ENCODE measurements at places on chromosomes 7 and 10.

DNA sequence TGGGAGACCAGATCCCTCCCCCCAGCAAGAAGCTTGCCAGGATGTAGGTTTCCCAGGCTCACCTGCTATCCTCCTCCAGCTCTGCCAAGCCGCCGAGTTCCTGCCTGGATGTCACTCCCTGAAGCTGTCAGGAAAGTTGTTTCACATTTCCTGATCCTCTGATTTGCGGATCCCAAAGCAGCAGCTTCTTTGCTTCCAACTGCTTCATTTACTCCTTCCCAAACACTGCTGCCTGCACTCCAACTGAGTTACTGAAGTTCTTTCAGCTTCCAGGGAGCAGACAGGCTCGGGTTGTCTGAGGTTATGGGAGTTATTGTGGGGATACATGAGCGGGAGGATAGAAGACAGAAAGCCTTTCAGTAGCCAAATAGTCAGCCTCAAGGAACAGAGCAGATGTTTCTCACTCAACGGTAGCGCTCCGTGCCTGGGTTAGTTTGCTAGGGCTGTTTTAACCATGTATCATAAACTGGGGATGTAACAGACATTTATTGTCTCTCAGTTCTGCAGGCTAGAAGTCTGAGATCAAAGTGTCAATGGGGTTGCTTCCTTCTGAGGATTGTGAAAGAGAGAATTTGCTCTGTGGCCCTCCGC lies 516.0 kb downstream of the REEP3 start:
- H3K4me3 ChIP-seq: no peak overlapping the region
- H3K27ac ChIP-seq: no peak overlapping the region
- no peaks in the 10 kb centered on the region for H3K36me3 ChIP-seq
- no peak for DNase-seq
- H3K27me3 ChIP-seq: no peaks in the 10 kb centered on the region

- no peaks in the 10 kb centered on the region for H3K27me3 ChIP-seq
- no peak overlapping the region for H3K4me3 ChIP-seq
- H3K27ac ChIP-seq: peak overlapping the region; percentile 41
- no peak for DNase-seq
- peaks cover 2% of the 10 kb centered on the region for H3K4me1 ChIP-seq
Observed at GRCh38 chr7:115183431-115184057, 261.6 kb downstream of the MDFIC start.

- no peaks in the 10 kb centered on the region for H3K27me3 ChIP-seq
- DNase-seq: no peak
- no peak overlapping the region for H3K4me3 ChIP-seq
- peaks cover 3% of the 10 kb centered on the region for H3K4me1 ChIP-seq
- H3K27ac ChIP-seq: no peak overlapping the region
- H3K36me3 ChIP-seq: peaks cover 2% of the 10 kb centered on the region
Observed at GRCh38 chr7:37394158-37394557, 54.5 kb downstream of the ELMO1 start.

DNA sequence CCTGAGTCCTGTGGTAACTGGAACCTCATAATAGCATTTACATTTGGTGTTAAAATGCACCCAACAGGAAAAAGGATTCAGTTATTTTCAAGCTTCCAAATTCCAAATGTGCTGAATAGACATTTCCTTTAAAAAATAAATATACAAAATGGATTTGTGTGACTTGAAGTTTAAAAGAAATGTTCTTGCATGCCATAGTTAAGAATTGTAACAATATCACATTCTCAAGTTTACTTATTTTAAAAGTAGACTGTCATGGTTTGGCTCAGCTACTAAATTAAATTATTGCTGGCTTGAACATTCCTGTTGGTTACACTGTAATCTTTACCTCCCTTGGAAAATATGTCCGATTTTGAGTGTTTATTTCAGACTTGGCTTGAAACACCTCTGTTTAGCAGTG lies 31.5 kb downstream of the BICC1 start:
- no peak for DNase-seq
- H3K36me3 ChIP-seq: no peaks in the 10 kb centered on the region
- no peak overlapping the region for H3K4me3 ChIP-seq
- no peaks in the 10 kb centered on the region for H3K4me1 ChIP-seq
- no peaks in the 10 kb centered on the region for H3K27me3 ChIP-seq
